AG08396 (cell line): ENCODE measurements at places on chromosomes 3 and 15.
A peak's percentile ranks its signal among the peaks of the same experiment; 100 is the strongest.

GRCh38 chr3:45209526-45209925 is 16.6 kb downstream of the TMEM158 start:
- DNase-seq = no peak

DNA sequence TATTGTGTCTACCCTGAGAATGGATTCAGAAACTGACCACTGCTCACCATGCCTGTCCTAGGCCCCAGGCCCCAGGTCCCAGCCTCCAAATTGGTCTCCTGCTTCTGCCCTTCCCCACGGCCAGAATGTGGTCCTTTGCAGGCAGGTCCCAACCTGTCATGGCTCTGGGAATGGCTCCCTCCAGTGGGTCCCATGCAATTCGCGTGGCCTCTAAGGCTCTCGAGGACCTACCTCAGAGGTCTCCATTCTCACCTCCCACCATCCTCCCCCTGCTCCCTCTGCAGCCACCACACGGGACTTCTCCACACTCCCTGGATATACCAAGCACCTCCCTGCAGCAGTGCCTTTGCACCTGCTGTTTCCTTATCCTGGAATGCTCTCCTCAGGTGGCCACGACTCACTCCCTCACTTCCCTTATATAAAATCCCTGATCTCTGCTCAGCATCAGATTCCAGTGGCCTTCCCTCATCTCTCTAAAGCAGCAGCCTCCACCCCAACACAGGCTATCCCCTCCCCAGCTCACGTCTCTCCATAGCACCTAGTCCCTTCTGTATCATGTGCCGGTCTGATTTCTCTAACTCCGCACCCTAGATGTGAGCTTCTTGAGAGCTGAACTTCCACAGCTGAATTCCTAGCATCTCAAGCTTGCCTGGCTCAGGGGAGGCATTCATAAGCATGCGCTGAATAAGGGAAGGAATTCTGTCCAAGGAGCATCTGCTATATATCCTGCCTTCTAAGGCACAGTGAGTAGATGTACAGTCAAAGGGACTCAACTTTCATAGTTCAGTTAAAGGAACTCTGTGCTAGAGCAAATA is 56.9 kb downstream of the ARRDC4 start:
- DNase-seq = no peak

GRCh38 chr3:21013566-21013965 is 737.4 kb downstream of the ZNF385D start:
- DNase-seq = no peak

- peak; percentile 54 for DNase-seq
Observed at GRCh38 chr3:39106281-39106811, 1.1 kb downstream of the GORASP1 start.

GRCh38 chr3:191894406-191894805 is 433.4 kb downstream of the PYDC2 start:
- DNase-seq = no peak
